ENCODE measurements at places on chromosomes 7 and 10.

GRCh38 chr10:11447586-11447985 lies 163.9 kb downstream of the USP6NL start:
- no peak for DNase-seq

GRCh38 chr10:35316218-35316967 lies 19.9 kb upstream of the CCNY start:
- no peak for DNase-seq

- no peak for DNase-seq
These were observed 24.0 kb downstream of the LRRC20 start for GRCh38 chr10:70358446-70358845.

GRCh38 chr10:80805343-80806020 lies 267.8 kb downstream of the SH2D4B start:
- no peak for DNase-seq

GRCh38 chr10:97778452-97779302 lies 6.9 kb upstream of the SFRP5 start:
- DNase-seq, result no peak

- no peak for DNase-seq
These were observed 68.1 kb downstream of the PODXL start for GRCh38 chr7:131488361-131488760.

DNA sequence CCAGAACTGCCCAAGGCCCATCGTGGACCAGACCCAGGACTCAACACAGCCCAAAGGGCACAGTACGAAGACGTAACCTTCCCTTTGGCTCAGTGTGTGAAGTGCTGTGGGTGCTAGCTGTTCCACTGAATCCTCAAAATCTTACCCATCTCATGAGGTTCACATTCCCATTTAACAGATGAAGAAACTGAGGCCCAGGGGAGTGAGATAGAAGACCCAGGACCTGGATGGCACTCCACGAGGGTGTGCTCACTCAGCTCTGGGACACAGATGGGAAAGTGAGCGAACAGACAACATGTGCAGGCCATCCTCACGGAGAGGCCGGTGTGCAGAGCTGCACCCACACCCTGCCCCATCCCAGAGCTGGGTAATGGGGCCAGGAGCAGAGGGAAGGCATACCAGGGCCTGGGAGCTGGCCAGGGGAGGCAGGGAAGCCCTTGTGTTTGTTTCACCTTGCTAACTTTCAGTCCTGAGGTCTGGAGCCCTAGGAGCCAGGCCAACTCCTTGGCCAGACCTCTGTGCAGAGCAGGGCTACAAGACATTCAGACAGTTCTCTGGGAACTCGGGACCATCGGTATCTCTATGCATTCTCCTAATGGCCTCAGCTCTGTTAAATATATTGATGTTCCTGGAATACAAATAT lies 100.3 kb upstream of the ZMIZ1 start:
- DNase-seq, result no peak

DNA sequence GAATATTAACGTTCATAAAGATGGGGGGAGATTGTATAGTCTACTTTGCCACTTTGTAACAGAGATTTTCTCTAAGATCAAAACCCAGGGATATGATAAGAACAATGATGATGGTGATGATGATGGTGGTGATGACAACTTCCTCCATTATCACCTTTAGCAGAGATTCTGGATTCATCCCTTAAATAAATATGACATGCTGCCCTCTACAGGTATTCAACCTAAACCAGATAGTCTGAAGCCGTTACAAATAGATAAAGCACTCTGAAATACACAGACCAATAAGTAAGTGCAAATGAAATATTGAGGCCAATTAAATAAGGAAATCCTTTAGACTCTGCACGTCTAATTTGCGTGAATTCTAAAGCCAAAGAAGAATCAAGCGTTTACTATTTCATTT lies 211.5 kb downstream of the CREB5 start:
- no peak for DNase-seq

GRCh38 chr7:4683884-4684565 lies 1.9 kb downstream of the FOXK1 start:
- no peak for DNase-seq

GRCh38 chr10:132908621-132909295 lies 33.6 kb downstream of the CFAP46 start:
- no peak for DNase-seq

DNA sequence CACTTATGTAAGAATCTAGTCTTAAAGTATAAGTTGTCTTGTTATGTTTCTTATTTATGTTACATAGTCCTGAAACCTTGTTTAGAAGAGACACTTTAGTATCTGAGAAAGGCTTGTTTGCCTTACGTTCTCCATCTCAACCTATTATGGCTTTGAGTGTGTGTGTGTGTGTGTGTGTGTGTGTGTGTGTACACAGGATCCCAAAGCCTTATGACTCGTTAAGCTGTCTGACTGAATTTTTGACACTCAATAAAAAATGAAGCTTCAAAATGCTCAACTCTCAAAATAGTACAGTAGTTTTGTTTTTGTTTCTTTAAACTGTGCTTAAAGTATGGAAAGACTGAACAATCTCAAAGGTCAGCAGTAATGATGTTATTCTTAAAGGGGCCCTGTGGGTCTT lies 18.0 kb downstream of the CALU start:
- no peak for DNase-seq

DNA sequence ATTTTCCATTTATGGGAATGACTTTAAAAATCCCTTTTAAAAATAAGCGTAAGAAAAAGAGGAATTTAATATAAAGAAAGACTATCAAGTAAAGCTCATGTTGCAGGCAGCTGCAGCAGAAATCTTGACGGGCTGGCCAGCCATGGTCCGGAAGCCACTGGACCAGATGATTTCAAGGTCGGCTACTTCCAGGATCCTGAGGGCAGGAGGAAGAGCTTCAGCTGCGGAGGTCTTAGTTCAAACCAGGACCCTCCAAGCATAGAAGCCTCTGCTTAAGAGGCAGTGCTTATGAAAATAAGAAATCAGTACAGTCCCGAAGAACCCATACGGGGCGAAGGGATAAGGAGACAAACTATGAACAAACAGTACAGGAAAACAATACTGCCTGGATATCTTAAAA lies 220.2 kb upstream of the CELF2 start:
- DNase-seq, result no peak

DNA sequence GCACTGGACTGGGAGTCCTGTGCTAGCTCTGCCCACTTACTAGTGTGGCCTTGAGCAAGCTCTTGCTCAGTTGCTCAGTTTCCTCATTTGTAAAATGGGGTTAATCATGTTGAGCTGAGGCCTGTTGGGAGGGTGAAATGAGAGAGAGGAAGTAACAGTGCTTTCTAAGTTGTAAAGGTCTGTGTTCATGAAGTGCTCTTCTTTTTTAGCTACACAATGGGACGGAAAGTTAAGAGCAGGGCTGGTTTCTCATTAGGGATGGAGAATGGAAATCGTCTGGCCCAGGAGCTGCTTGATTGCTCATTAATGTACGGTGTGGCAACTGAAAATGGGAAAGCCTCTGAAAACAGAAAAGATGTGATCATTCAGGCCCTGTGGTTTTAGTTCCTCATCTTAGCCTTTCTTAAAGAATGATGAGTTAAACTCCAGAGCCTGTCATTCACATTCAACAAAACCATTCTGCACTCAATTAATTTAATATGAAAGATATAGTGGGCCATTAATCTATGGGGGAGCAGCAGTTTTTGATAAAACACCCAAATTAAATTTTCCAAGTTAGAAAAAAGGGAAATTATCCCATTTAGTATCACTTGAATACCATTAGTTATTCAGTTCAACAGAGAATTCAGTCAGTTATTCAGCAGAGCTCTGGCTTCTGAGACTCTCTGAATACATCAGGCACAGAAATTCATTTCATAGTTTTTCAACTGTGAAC lies 60.5 kb downstream of the SH2D4B start:
- DNase-seq, result no peak

DNA sequence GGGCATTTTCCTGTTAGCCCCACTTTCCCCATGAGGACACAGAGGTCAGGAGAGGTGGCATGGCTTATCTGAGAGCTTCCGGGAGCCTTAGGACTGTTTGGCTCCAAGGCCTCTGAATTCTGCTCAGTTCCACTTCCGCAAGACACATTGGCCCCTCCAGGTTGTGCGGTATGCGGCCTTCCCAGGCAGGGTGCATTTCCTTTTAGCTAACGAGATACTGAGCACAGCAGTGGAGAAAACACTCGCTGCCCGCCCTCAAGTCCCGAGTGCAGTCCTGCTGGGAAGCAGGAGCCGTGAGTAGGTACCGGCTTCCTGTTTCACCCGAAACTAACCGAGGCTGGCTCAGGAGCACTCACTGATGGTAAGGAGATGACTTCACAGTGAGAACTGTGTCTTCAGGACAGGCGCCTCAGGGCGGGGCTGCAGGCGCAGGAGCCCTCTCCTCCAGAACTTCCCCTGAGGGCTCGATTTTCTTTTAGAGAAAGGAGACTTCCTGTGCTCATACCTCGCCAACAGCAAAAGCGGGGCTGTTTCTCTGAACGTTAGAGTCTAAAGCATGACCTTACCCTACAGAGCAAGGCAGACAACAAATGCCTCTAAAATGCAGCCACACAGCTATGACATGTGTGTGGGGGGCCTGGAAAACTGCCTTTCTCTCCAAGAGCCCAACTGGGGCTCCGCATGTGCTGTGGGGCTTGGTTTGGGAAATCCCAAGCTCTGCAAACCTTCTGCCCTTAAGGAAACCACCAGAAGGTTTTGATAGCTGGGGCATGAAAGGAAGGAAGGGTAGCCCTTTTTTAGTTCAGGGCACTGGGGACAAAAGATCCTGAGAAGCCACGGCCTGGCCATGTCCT lies 25.9 kb downstream of the RGS10 start:
- DNase-seq, result no peak

DNA sequence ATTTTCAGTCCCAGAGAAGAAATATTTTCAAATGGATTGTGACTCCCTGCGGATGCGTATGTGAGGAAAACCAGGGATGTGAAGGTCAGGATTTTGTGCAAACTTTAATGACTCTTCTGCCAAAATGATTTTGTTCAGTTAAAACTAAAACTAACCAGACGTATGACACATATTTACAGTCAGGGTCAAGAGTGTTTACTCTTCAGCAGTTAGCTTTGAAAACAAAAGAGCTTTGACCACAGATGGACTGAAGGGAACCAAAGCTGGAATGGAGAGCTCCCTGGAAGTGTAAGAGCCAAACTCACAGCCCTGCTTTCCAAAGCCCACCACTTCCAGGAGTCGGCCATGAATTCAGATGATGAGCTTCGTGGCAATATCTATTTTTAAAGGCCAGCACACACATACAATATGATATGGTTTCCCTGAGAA lies 15.5 kb downstream of the SVIL start:
- no peak for DNase-seq

- no peak for DNase-seq
These were observed at the start of gene FAM13C for GRCh38 chr10:59362144-59362958. Gene FAM13C (minus strand): TSS chr10:59362549. CDS start chr10:59362460, 89 bp downstream.

- DNase-seq, result no peak
These were observed 209.6 kb upstream of the VWC2 start for GRCh38 chr7:49563693-49564378.

- DNase-seq, result no peak
These were observed 21.4 kb downstream of the LRRC17 start for GRCh38 chr7:102934239-102934638.

- no peak for DNase-seq
These were observed at the start of gene BTBD16 for GRCh38 chr10:122271076-122271475. Gene BTBD16 (plus strand): TSS chr10:122271296. CDS start chr10:122275082, 3,786 bp downstream.

GRCh38 chr10:405648-406047 lies 270.4 kb downstream of the ZMYND11 start:
- no peak for DNase-seq

- no peak for DNase-seq
These were observed 10.9 kb upstream of the TEX47 start for GRCh38 chr7:88806280-88807037.

DNA sequence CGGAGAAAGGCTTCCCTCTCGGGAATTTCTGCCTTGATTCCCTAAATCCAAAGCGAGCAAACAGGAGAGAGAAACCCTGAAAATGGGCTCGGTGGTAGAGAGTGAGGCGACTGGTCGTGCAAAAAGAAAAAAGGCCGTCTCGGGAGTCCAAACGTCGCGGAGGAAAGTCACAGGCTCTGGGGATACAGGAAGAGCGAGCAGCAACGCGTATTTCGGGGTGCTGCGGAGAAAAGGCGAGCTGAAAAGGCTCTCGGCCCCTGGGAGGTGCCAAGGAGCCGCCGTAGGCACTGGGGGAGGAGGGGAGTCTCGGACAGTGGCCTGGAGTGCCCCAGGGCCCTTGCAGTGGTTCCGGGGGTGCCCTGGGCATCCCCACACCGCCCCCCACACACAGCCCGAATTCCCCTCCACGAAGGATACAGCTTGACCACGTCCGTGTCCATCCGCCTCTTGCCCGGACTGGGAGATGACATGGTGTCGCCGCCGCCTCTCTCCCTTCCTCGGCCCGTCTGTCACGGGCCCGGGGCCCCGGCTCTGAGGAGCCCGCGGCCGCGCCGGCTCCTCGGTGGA lies 591 bp downstream of the UBE2H start:
- DNase-seq, result no peak

DNA sequence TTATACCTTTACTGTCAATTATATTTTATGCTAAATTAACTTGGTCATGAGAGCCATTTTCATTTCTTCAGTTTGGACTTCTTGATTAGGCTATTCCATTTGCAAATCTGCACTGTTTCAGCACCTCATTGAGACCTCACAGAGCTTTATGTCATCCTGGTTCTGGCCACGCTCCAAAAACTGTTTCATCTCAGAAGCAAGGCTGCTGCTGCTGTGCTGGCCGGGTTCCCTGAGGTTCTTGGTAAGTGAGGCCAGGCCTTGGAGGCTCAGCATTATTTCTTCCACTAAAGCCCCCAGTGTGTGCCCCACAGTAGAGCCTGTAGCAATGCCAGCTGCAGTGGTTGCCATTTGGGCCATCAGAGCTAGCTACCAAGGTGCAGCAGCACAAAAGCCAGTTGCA lies 7.8 kb upstream of the ZNF485 start:
- DNase-seq, result no peak

DNA sequence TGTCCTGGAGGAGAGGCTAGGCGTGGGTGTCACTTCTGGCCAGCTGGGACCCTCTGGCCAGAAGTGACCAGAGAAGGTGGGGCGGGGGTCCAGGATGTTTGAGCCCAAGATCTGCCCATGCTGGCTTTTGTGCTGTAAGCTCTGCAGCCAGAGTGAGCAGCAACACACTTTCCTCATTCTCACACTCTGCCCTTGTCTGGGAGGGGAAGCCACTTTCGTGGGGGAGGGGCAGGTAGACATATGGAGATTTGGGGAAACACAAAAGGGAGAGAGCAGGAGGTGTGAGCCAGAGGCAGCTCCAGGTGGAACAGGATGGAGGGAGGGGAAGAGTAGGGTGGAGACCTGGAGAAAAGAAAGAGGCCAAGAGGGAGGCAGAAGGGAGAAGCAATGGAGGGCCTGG lies 31.5 kb upstream of the ADCYAP1R1 start:
- no peak for DNase-seq

All from stimulated activated CD8-positive, alpha-beta memory T cell treated with anti-CD3 and anti-CD28 coated beads, Interleukin-7, amount 100 ng/mL, for 1 hour (primary cell).